Femur (tissue), 1 donor: ENCODE measurements at places on chromosomes 7 and 10.

GRCh38 chr7:75663302-75663907, 75.3 kb downstream of the HIP1 start:
- no peak for DNase-seq

- peak; percentile 69 for DNase-seq
Observed at GRCh38 chr10:119209035-119209735, 1.8 kb downstream of the GRK5 start.

DNA sequence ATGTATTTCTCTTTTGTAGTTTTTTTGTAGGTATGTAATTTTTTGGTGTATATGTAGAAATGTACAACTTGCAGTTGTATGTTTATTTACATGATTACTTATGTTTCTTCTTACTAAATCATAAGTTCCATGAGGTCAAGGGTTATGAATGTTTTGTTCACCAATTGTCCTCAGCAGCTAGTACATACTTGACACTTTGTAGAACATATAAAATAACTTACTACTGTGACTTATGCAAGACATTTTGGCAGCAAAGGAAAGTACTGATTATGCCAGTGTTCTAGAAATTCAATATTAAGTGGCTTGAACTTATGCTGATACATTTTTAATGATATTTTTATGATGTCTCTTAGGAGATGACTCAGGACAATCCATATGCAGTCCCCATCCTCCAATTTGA, 209.6 kb downstream of the DKK1 start:
- no peak for DNase-seq

- DNase-seq, result peak; percentile 64
Observed at GRCh38 chr7:37833107-37833817, 15.1 kb upstream of the NME8 start.

DNA sequence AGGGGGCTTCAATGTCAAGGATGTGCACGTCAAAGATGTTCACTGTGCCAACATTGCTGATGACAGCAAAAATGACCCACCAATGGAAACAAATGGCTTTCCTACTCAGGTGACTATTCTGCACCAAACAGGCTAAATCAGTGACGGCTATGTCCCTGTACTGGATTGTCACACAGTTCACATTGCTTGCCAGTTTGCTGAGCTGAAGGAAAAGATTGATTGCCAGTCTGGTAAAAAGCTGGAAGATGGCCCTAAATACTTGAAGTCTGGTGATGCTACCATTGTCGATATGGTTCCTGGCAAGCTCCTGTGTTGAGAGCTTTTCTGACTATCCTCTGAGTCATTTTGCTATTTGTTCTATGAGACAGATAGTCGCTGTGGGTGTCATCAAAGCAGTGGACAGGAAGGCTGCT, 202.2 kb upstream of the ETV1 start:
- DNase-seq, result no peak

GRCh38 chr7:152085131-152085530, 59.7 kb downstream of the GALNT11 start:
- DNase-seq, result no peak

- no peak for DNase-seq
Observed at GRCh38 chr7:98808751-98809460, 60.9 kb downstream of the TMEM130 start.
